ENCODE measurements at places on chromosomes 5 and 9.

DNA sequence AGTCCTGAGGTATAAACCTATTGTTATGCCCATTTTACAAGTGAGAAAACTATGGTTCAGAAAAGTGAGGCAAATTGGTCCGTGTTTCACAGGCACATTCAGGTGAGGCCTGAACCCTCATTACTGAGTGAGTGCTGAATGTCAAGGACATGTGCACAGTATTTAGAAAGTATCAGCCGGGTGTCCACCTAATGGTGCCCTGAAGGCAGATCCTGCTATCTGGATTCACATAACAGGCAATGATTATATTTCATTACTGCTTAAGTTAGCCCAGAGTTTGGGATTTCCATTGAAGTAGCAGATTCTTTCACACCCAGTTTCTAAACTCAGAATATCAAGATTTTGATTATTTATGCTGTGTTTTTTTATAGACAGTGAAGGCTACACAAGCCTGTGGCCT, 142.7 kb downstream of the LHFPL2 start:
- peaks cover 65% of the 10 kb centered on the region for H3K4me1 ChIP-seq
- DNase-seq = no peak
- H3K27ac ChIP-seq = peak overlapping the region; percentile 94
- no peaks in the 10 kb centered on the region for H3K27me3 ChIP-seq

- no peak overlapping the region for H3K27ac ChIP-seq
- peaks cover 23% of the 10 kb centered on the region for H3K27me3 ChIP-seq
- no peak for DNase-seq
- H3K4me3 ChIP-seq = no peak overlapping the region
Observed at GRCh38 chr9:134937566-134938345, 20.0 kb upstream of the FCN1 start.

DNA sequence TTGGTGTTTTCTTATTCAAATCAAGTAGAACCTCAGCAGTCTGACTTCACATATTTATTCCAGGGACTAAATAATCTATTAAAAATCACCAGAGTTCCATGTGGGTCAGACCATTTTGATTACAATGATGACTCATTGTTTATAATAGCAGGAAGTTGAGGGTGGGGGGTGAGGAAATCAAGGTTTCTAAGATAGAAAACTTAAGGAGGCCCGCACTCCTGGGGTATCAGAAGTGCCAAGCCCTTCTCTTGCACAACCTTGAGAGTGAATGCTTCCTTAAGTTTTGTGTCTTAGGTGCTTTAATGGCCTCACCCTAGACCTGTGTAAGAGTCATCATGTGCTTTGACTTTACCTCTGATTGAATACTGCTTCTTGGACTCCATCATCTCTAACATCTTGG, 31.9 kb upstream of the NPR3 start:
- no peak for DNase-seq
- H3K4me3 ChIP-seq = no peak overlapping the region
- H3K4me1 ChIP-seq = no peaks in the 10 kb centered on the region
- H3K36me3 ChIP-seq = no peaks in the 10 kb centered on the region

GRCh38 chr9:121838746-121839669, 187.6 kb downstream of the DAB2IP start:
- peaks cover 13% of the 10 kb centered on the region for H3K4me1 ChIP-seq
- H3K27ac ChIP-seq = no peak overlapping the region
- H3K4me3 ChIP-seq = no peak overlapping the region
- no peaks in the 10 kb centered on the region for H3K36me3 ChIP-seq

- H3K4me1 ChIP-seq = peaks cover 11% of the 10 kb centered on the region
- H3K27ac ChIP-seq = no peak overlapping the region
- no peak overlapping the region for H3K4me3 ChIP-seq
- peak; percentile 85 for DNase-seq
Observed at GRCh38 chr5:111859533-111860270, 102.7 kb upstream of the NREP start.

GRCh38 chr5:157864067-157864466, 5.1 kb upstream of the CLINT1 start:
- no peaks in the 10 kb centered on the region for H3K27me3 ChIP-seq
- H3K4me1 ChIP-seq = no peaks in the 10 kb centered on the region
- no peak overlapping the region for H3K4me3 ChIP-seq
- H3K27ac ChIP-seq = no peak overlapping the region
- no peak for DNase-seq

GRCh38 chr5:4079831-4080230, 484.2 kb downstream of the IRX1 start:
- no peak overlapping the region for H3K4me3 ChIP-seq
- peak; percentile 8 for DNase-seq
- H3K4me1 ChIP-seq = peaks cover 7% of the 10 kb centered on the region

- H3K4me3 ChIP-seq = no peak overlapping the region
- H3K27ac ChIP-seq = no peak overlapping the region
- H3K4me1 ChIP-seq = peaks cover 25% of the 10 kb centered on the region
- peaks cover 3% of the 10 kb centered on the region for H3K36me3 ChIP-seq
Observed at GRCh38 chr9:120693700-120694008, 20.6 kb downstream of the MEGF9 start.

GRCh38 chr9:5799314-5799713, 33.6 kb downstream of the ERMP1 start:
- H3K36me3 ChIP-seq = no peaks in the 10 kb centered on the region
- peak; percentile 23 for DNase-seq
- no peaks in the 10 kb centered on the region for H3K4me1 ChIP-seq
- H3K27ac ChIP-seq = no peak overlapping the region

- H3K27ac ChIP-seq = no peak overlapping the region
- peaks cover 8% of the 10 kb centered on the region for H3K4me1 ChIP-seq
- no peaks in the 10 kb centered on the region for H3K27me3 ChIP-seq
- no peaks in the 10 kb centered on the region for H3K36me3 ChIP-seq
- H3K4me3 ChIP-seq = no peak overlapping the region
- DNase-seq = no peak
Observed at GRCh38 chr9:108837530-108837929, 18.3 kb downstream of the ACTL7B start.

DNA sequence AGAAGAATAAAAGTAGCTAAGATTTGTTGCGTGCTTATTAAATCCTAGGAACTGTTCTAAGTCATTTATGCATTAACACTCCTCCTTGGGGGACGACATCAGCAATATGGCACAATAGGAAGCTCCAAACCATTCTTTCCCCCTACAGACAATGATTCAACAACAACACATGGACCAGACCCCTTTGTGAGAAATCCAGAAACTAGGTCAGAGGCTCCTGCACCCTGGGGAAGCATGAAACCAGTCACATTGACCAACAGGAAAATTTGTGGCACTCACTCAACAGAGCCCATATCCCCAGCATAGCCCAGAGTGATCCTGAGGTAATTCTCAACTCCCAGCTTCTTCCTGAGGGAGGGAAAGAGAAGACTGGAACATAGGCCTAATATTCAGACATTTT, 294.4 kb downstream of the HINT1 start:
- no peak overlapping the region for H3K4me3 ChIP-seq
- no peaks in the 10 kb centered on the region for H3K4me1 ChIP-seq

DNA sequence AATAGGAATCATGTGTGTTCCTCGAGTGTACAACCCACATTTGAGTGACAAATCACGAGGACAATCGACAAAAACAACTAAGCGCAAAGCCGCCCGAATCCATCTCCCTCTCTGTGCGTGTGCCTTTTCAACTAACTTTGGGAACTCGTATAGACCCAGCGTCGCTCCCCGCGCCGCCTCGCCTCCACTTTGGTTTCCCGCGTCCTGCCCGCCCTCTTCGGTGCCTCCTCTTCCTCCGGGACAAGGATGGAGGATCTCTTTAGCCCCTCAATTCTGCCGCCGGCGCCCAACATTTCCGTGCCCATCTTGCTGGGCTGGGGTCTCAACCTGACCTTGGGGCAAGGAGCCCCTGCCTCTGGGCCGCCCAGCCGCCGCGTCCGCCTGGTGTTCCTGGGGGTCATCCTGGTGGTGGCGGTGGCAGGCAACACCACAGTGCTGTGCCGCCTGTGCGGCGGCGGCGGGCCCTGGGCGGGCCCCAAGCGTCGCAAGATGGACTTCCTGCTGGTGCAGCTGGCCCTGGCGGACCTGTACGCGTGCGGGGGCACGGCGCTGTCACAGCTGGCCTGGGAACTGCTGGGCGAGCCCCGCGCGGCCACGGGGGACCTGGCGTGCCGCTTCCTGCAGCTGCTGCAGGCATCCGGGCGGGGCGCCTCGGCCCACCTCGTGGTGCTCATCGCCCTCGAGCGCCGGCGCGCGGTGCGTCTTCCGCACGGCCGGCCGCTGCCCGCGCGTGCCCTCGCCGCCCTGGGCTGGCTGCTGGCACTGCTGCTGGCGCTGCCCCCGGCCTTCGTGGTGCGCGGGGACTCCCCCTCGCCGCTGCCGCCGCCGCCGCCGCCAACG, at the start of gene GPR150:
Gene GPR150 (plus strand): TSS at position 58 of the 840 bp plus-strand sequence. CDS start 189 bp downstream, at position 247.
- no peaks in the 10 kb centered on the region for H3K36me3 ChIP-seq
- H3K27me3 ChIP-seq = peaks cover 4% of the 10 kb centered on the region
- peak; percentile 24 for DNase-seq
- H3K4me3 ChIP-seq = peak within 1 kb of the TSS; percentile 64
- H3K27ac ChIP-seq = no peak within 1 kb of the TSS

DNA sequence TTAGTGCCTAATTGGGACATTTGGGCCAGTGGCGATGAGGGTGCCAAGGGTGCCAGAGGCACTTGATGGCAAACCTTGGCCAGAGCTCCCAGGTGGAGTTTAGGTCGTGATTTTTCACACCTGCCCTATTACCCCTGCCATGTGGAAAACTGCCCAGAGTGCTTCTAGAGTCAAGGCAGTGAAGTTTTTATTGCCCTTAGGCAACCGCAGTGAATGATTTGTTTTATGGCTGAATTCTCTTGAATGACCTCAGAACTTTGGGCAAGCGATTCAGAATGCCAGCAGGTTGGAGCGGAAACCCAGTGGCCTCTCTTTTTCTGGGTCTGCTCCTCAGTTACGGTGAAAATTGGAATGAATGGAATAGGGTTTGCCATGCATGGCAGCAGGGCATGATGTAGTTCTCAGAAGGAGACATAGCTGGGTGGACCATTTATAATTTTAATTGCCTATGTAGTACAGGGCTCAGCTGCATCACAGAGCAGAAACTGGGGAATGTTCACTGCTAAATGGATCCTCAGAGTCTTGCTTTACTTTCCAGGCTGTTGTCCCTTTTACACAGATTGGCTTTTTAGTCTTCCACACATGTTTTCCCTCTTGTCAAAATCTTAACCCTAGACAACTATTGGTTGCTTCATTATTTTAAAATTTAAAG, 820.0 kb upstream of the SEMA6A start:
- no peak overlapping the region for H3K27ac ChIP-seq
- no peaks in the 10 kb centered on the region for H3K36me3 ChIP-seq
- no peaks in the 10 kb centered on the region for H3K27me3 ChIP-seq

- no peak for DNase-seq
- no peak overlapping the region for H3K27ac ChIP-seq
- H3K36me3 ChIP-seq = no peaks in the 10 kb centered on the region
Observed at GRCh38 chr9:132099741-132100407, 20.2 kb upstream of the MED27 start.

DNA sequence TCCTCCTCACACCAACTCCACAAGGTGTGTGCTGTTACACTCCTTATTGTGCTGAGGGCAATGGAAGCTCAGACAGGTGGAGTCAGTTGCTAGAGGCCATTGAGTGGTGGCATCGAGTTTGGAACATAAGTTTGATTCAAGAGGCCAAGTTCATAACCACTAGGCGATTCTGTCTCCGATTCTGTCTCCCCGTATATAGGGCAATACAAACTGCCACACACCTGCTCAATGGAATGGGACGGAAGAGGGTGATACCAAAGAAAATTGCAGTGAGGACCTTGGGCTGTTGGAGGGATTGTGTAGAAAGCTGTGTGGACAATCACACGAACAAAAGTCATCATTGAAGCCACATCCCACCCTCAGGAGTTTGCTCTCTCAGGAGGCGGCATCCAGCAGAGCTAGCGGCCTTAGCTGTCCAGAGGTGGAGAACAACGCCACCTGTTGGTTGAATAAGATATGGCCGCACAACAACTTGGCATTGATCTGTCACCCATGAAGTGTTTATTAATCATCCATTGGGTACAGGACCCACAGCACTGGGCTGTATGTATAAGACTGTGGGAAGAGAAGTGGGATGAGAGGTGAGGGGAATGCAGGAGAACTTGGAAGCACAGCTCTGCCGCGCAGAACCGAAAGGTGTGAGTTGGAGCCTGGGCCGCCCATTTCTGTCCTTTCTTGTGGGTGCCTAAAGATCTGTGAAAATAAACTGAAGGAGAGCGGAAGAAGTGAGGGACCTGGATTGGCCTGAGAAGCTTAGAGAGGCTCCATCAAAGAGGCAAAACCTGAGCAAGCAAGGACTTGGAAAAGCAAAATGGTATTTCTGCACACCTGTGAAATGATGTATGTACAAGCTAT, 16.1 kb upstream of the NEUROG1 start:
- peak; percentile 42 for DNase-seq
- no peak overlapping the region for H3K27ac ChIP-seq
- no peaks in the 10 kb centered on the region for H3K36me3 ChIP-seq
- H3K4me1 ChIP-seq = no peaks in the 10 kb centered on the region

DNA sequence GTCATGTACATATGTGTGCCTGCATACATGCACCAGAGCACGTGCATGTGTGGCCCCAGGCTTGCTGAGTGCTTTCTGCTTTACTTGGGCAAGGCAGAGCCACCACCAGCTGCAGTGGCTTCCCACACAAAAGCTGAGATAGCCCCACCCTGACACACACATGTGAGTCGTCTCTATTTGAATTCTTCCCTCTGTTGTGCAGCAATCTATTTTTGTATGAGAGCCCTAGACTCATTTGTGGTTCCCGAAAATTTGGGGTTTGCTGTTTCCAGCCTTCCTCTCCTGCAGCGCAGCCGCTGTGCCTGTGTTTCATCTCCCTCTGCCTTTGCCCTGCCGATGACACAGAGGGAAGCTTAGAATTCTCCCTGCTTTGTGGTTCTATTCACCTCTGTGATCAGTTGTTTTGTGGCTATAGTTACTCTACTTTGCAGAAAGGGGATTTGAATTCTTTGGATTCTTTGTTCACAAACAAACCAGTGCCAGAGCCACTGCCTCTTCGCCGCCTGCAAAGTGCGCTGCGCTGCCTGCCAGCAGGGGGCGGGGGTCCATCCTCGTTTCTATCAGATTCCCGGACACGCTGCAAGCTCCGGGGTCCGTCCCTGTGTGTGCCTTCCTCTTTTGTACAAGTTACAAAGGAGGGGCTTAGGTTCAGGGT, 95.8 kb upstream of the DAP start:
- no peaks in the 10 kb centered on the region for H3K36me3 ChIP-seq
- H3K27ac ChIP-seq = no peak overlapping the region
- DNase-seq = peak; percentile 88
- H3K27me3 ChIP-seq = no peaks in the 10 kb centered on the region
- H3K4me1 ChIP-seq = peaks cover 15% of the 10 kb centered on the region
- H3K4me3 ChIP-seq = peak overlapping the region; percentile 26

- no peaks in the 10 kb centered on the region for H3K36me3 ChIP-seq
- H3K27me3 ChIP-seq = no peaks in the 10 kb centered on the region
- peak; percentile 59 for DNase-seq
- H3K4me1 ChIP-seq = peaks cover 4% of the 10 kb centered on the region
Observed at GRCh38 chr9:112867275-112867991, 23.2 kb downstream of the SLC46A2 start.

GRCh38 chr9:69548681-69549080, 123.5 kb downstream of the APBA1 start:
- H3K4me3 ChIP-seq = no peak overlapping the region
- no peaks in the 10 kb centered on the region for H3K27me3 ChIP-seq
- no peaks in the 10 kb centered on the region for H3K36me3 ChIP-seq

- H3K4me3 ChIP-seq = no peak overlapping the region
- H3K27me3 ChIP-seq = no peaks in the 10 kb centered on the region
- no peaks in the 10 kb centered on the region for H3K36me3 ChIP-seq
- H3K27ac ChIP-seq = no peak overlapping the region
Observed at GRCh38 chr5:98031496-98031895, 742.0 kb upstream of the RGMB start.

- no peak for DNase-seq
- no peak overlapping the region for H3K27ac ChIP-seq
- no peaks in the 10 kb centered on the region for H3K27me3 ChIP-seq
Observed at GRCh38 chr9:72871685-72872084, 81.2 kb downstream of the ALDH1A1 start.

Measured in astrocyte (in vitro differentiated cells and primary cell).